ENCODE measurements at places on chromosomes 7 and 10. TPM values are rescaled to one million over a fixed set of nuclear protein-coding genes. Genes with fewer than 3 reads are reported as not detected.

DNA sequence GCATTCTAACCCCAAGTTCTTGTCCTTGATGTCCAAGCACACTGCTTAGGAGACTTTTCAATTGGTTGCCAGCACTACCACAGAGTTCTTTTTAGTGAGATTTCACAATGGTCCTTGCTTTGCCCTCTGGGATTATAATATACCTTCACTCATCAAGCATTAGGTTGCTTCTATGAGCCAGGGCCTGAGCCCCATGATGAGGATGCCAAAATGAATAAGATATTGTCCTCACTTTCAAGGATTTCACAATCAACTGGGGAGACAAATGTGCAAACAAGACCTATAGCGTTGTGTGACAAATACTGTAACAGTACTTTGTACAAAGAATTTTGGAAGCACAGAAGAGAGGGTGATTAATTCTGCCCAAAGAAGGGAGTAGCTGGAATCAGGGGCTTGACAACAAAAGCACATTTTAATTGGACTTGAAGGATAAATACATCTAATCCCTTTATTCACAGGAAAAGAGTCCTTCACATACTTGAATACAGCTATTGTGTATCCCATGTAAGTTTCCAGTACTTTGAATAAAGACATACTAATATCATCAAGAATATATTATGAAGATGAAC, 263.6 kb upstream of the LRRN3 start:
- no peaks in the 10 kb centered on the region for H3K36me3 ChIP-seq
- peaks cover 6% of the 10 kb centered on the region for H3K27me3 ChIP-seq
- DNase-seq, result peak; percentile 51
- no peak overlapping the region for H3K27ac ChIP-seq
- no peaks in the 10 kb centered on the region for H3K4me1 ChIP-seq

GRCh38 chr10:11331726-11332125, 279.7 kb downstream of the USP6NL start:
- no peak for DNase-seq
- H3K4me3 ChIP-seq, result no peak overlapping the region
- peaks cover 22% of the 10 kb centered on the region for H3K27me3 ChIP-seq
- no peaks in the 10 kb centered on the region for H3K4me1 ChIP-seq

GRID2IP gene
- not detected for total RNA-seq

IQUB gene
- 0.62 TPM for total RNA-seq

All from A673 (cell line).